ENCODE measurements at places on chromosomes 6 and 20.

GRCh38 chr20:48631114-48632016 is 196.4 kb downstream of the PREX1 start:
- no peak for DNase-seq

DNA sequence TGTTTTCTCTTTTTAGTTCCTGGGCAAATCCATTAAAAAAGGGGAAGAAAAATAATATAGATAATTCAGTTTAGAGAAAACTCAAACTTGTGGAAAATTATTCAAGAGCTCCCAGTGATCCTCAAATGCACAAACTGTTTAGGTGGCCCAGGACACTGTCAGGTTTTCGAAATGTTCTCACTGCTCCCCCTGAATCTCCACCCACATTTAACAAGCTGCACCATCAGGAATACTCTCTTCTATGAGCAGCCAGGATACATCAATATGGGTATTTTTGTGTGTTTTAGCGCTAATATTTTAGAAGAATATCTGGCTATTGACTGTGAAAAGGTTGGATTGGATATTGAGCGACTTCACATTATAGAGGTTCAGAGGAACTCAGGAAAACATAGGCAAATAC is 43.9 kb downstream of the OR2B2 start:
- no peak for DNase-seq

GRCh38 chr6:121544691-121545090 is 109.2 kb downstream of the GJA1 start:
- DNase-seq = no peak

- DNase-seq = no peak
Measured at GRCh38 chr20:44291754-44292153, 19.2 kb downstream of the FITM2 start.

GRCh38 chr6:154404791-154405400 is 48.3 kb upstream of the IPCEF1 start:
- no peak for DNase-seq

GRCh38 chr20:3929713-3930060 is 40.5 kb downstream of the PANK2 start:
- DNase-seq = no peak

- peak; percentile 43 for DNase-seq
Measured at GRCh38 chr6:18823782-18824386, 436.7 kb downstream of the RNF144B start.

DNA sequence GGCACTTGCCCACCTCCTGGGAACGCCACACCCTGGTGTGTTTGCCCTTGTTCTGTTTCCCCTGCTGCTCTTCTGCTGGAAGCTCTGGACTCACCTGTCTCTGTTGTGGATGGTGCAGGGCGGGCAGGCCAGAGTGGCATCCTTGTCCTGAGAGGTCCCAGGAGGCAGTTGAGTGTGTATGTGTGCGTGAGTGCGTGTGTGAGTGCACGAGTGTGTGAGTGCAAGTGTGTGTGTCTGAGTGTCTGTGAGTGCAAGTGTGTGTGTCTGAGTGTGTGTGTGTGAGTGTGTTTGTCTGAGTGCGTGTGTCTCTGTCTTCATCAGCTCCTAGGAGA is 12.2 kb downstream of the IGF2R start:
- no peak for DNase-seq

DNA sequence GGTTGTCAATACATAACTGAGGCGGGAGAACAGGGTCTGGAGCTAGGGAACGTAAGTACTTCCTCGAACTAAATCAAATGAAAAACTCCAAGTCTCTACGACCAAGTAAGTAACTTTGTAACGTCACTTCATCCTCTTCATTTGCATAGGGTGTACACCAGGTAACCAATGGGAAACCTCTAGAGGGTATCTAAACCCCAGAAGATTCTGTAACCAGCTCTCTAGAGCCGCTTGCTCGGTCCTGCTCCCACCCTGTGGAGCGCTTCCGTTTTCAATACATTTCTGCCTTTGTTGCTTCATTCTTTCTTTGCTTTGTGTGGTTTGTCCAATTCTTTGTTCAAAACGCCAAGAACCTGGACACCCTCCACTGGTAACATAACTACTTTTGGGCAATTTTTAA is 133.5 kb upstream of the TMEM170B start:
- DNase-seq = no peak

- DNase-seq = no peak
Measured at GRCh38 chr6:144559865-144560593, 274.9 kb downstream of the UTRN start.

- DNase-seq = no peak
Measured at GRCh38 chr6:161214722-161215121, 59.1 kb downstream of the AGPAT4 start.

DNA sequence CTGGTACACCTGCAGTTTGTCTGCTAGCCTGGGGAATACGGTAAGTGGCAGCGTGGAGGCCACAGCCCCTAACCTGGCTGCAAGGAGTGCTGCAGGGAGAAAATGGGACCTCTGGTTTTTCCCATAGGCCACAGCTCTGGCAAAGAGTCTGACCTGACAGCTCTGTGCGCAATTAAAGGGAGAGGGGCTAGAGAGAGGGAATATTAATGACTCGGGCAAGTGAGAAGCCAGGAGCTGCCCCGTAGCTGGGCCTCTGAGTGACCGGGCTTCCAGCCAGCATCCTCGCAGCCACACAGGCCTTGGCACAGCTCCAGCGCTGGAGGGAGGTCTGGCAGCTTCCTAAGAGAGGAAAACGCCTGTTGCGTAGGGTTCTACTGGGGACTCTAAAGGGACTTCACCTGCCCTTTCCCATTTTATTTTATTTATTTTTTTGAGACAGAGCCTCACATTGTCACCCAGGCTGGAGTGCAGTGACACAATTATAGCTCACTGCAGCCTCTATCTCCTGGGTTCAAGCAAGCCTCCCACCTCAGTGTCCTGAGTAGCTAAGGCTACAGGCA is 18.2 kb upstream of the OCSTAMP start:
- peak; percentile 96 for DNase-seq

- peak; percentile 20 for DNase-seq
Measured at GRCh38 chr6:42450477-42451332, 1.0 kb downstream of the TRERF1 start.

- DNase-seq = no peak
Measured at GRCh38 chr6:131688286-131688685, 12.9 kb downstream of the OR2A4 start.

DNA sequence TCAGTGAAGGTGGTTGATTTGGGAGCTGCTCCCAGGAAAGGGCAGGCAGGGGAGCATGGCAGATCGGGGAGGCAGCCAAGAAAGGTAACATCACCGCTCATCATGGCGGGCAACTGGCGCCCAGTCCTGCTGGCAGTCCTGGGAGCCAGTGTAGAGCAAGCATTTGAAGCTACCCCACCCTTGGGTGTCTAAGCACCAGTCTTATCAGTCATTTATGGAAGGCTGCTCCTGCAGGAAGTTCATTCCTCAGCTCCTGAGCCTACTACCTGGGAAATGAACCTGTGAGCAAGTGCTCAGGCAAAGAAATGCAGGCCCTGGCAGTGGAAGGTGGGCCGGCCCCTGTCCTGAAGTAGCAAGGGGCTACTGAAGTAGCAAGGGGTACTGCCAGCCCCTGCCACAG is 41.5 kb downstream of the BANF2 start:
- no peak for DNase-seq

DNA sequence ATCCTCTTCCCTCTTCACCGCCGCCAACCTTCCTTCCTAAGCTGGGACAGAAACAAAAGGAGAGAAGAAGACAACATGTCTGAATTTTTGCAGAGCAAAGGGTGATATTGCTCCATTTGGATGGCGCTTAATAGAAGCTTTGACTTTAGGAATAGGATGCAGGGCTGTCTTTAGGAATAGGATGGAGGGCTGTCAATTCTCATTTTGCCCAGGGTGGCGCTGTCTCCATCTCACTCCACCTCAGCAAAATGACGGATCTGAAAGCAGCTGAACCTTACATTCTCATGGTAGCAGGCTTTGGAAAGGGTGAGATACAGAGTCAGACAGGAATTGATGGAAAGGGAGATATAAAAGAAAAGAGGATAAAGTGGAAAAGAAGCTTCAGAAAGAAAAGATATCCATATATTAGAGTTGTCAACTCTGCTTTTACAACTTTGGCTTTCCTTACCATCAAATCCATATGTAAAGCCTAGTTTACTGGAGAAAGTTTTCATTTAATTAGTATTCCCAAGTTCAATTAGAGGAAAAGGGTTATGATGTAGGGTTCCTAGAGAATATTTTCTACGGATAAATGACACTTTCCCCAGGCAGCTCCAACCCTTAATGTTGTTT is 2.4 kb downstream of the MTCL3 start:
- DNase-seq = peak; percentile 69

GRCh38 chr20:32289661-32290431 is 12.4 kb downstream of the KIF3B start:
- DNase-seq = no peak

DNA sequence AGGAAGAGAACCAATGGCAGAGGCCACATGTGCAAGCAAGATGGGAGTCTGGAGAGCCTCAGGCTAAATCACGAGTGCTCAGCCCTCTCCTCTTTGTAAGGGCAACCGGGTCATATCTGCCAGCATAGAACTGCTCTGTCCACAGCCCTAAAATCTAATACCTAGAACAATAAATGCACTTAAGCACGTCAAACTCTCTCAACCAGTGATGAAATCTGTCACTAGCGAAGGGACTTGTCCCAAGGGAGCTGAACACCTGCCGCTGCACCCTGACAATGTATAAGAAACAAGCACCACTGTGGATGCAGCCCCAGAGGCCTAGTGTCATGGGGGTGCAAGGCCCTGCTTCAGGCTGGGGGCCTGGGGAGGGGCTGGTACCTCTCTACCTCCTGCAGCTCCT is 82.5 kb downstream of the PRL start:
- DNase-seq = no peak

DNA sequence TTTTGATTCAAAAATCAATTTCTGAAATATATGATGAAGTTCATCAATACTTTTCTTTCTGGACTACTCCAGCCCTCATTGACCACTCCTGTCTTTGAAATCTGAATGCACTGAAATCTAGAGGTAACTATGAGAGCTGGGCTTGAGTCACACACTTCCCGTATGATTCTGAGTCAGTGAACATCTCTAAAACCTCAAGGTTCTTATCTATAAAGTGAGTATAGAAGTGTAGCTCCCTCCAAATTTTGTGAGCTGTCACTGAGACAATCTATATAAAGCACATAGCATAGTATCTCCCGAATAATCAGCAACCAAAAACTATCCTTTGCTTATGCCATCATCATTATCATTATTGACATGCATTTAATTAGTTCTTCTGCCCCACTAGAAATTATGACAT is 182.4 kb downstream of the TSHZ2 start:
- DNase-seq = no peak

- DNase-seq = peak; percentile 14
Measured at GRCh38 chr20:3209946-3210317, 634 bp downstream of the ITPA start.

GRCh38 chr6:45697605-45698004 is 318.1 kb downstream of the CLIC5 start:
- DNase-seq = no peak

DNA sequence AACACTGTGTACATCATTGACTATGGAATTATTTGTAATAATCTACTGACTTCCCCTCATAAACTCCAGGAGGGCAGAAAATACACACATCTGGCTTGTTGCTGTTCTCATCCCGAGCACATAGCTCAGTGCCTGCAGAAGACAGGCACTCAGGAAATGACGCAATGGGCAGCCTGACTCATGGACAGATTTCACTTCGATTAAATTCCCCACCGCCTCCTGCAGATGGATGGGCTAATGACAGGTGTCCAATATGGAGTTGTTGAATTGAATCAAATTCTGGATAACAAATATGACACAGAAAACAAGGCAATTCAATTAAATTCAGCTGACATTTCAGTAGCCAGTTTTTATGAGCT is 9.1 kb downstream of the ANKRD60 start:
- DNase-seq = no peak

- no peak for DNase-seq
Measured at GRCh38 chr20:59382157-59382725, 81.8 kb downstream of the EDN3 start.
